Stimulated activated CD4-positive, alpha-beta T cell treated with anti-CD3 and anti-CD28 coated beads, Interleukin-12 subunit alpha, Interleukin-12 subunit beta, amount 100 ng/mL, for 4 hours (primary cell): ENCODE measurements at places on chromosomes 3 and 15.
A peak's percentile ranks its signal among the peaks of the same experiment; 100 is the strongest.

DNA sequence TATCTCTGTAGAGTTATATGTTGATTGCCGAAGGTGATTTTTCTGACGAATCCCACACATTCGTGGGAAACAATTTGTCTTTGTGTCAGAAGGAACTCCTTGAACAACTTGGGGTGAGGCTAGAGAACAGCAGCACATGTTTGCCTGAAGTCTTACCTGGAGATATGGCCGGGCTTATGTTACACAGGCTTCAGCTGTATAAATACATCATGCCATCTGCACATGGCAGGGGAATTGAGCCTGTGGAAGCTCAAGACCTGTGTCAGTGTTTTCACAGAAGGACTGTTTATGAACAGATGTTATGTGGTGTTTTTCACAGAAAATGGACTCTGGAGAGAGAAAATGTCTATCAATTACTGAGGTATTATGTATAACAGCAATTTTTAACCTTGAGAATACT lies 203.6 kb upstream of the MDFIC2 start:
- no peak for DNase-seq

- DNase-seq = no peak
Measured at GRCh38 chr3:94158512-94158911, 95.7 kb downstream of the NSUN3 start.

GRCh38 chr3:46078712-46079400 lies 51.6 kb upstream of the XCR1 start:
- DNase-seq = peak; percentile 85

DNA sequence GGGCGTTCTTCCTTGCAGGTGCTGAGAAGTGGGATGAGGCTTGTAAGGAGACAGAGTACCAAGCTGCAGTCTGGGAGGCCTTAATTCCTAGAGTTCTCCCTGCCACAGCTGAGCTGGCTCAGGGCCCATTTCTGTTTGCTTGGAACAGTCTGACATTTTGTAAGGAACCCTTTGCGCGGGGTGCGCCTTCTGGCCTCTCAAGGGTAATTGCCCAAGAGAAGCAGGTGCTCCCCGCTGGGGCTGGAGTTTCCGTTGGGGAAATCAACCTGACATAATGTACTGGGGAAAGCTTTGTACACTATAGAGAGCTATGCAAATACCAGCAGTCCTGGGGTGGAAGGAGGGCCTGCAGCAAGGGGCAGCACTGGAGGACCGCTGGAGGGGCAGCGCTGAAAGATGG lies 83.6 kb downstream of the HMG20A start:
- no peak for DNase-seq

DNA sequence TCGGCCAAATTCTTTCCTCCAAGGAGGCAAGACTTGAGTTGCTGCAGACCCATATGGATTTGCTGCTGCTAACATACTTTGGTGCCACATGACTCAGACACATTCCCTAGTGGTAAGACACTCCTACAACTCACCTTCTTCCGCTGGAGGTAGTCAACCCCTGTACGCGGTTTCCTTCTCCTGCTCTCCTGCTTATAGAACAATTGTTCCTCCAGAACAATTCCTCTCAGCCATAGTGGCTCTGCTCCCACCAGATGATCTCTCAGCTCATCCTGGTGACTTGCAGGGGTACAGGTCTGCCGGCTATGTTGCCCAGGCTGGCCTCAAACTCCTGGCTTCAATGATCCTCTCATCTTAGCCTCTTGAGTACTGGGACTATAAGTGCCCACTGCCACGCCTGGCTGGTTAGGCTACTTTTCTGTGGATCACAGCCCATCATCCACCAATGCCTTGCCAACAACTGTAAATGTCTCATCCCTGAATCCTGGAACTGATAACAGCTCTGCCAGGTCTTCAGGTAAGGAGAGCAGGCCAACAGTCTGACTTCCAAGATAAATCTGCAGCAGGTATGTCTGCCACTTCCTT lies 2.4 kb upstream of the CXCR6 start:
- DNase-seq = no peak

DNA sequence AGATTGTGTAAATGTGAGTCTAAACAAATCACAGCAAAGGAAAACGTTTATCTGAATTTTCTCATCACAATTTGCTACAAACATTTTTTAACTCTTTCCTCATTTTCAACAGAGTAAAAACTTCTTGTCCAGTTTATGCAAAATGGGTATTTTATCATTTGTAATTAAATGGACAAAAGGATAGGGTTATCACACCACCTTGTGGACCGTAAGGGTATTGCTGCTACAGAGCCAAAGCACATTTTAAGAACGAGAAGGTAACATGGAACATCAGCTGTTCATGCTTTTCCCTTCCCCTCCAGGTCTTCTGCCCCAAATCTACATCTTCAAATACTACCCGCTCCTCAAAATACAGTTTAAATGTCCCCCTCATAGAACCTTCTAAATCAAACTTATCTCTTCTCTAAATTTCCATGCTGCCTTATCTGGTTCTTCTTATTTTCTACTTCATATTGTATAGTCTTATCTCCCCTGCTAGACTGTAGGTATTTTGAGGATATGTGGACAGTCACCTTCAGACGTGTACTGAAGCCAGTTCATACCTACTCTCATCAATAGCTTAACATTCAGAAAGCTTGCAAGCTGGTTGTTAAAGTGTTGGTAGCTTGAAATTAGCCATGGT lies 12.8 kb upstream of the SETMAR start:
- DNase-seq = no peak
